ENCODE measurements at places on chromosomes 5 and 9.

DNA sequence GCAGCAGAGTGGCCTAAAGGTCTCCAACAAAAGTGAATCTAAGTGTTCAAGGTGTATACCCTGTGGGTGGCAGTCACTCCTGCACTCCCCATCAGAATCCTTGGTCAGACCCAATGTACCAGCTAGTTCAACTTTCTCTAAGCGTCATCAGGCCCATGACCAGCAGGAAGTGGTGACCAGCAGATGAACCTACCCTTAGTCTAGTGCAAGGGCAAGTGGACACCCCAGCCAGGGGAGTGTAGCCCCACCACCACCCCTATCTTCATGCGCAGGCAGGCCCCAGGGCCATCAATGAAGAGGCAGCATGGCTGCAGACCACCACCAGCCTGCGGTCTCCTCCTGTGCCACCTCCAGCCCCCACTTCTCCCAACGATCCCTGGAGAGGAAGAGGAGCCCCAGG, 213.1 kb downstream of the AGTPBP1 start:
- no peak for DNase-seq

- DNase-seq, result no peak
These were observed 316.9 kb downstream of the KCNN2 start for GRCh38 chr5:114678778-114679177.

DNA sequence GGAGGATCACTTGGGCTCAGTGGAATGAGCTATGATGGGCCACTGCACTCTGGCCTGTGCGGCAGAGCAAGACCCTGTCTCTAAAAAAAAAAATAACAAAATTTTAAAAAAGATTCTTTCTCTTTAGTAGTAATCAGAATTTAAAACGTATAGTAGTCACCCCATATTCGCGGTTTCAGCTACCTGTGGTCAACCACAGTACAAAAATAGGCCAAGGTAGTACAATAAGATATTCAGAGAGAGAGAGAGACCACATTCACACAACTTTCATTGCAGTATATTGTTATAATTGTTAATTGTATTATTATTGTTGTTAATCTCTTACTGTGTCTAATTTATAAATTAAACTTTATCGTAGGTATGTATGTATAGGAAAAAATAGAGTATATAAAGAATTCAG, 18.7 kb downstream of the INIP start:
- DNase-seq, result no peak

GRCh38 chr9:37031902-37032301, 2.2 kb downstream of the PAX5 start:
- DNase-seq, result no peak

DNA sequence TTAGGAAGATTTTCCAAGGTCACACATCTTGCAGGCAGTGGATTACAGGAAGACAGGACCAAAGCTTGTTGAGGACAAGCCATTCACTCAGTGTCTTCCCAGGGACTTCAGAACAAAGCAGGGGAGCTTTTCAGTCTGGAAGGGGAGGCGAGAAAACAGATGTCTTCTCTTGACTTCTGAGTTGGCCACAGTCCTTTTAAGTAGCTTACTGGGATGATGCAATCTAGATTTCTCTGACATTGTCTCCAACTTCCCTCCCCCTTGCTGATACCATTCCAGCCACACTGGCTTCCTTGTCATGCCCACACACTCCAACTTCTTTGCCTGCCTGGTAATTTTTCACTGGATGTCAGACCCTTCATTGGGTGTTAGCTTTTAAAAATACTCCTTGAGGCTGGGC, 174.2 kb upstream of the TBC1D2 start:
- DNase-seq, result peak; percentile 16

- no peak for DNase-seq
These were observed 8.9 kb upstream of the RXRA start for GRCh38 chr9:134317400-134317789.

DNA sequence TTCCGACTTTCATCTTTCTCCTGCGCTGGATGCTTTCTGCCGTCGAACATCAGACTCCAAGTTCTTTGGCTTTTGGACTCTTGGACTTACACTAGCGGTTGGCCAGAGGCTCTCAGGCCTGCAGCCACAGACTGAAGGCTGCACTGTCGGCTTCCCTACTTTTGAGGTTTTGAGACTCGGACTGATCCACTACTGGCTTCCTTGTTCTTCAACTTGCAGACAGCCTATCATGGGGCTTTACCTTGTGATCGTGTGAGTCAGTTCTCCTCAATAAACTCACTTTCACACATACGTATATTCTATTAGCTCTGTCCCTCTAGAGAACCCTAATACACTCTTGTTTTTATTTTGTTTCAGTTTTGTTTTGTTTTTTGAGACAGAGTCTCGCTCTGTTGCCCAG, 10.3 kb downstream of the FKBP15 start:
- DNase-seq, result no peak

DNA sequence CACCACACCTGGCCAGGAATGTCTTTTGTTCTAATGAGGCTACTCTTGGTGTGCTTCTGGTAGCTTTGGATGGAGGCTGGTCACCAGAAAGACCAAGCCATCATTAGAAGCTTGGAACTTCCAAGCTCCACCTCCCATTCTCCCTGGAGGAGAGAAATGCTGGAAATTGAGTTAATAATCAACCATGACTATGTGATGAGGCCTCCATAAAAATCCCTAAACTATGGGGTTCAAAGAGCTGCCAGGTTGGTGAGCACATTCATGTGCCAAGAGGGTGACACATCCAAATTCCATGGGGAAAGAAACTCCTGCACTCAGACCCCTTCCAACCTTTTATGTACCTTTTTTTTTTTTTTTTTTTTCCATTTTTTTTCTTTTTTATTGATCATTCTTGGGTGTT, 105.5 kb upstream of the SPATA31C2 start:
- DNase-seq, result no peak

DNA sequence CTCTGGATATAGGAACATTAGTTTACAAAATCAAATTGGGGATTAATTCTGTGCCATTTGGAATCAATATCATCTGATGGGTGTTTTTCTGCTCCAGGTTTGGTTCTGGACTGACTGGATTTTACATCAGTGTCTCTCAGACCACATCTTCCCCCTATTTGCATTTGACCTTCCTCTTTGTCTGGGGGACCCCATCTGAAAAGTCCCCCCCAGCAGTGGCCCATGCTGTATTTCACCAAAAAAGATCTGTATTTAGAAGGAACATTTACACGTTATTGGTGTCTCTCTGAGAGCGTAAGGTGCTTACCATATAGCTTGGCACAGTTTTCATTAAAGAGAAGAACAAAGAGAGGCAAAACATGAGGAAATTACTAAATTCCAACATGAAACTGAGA, 215.6 kb upstream of the CLINT1 start:
- DNase-seq, result no peak

DNA sequence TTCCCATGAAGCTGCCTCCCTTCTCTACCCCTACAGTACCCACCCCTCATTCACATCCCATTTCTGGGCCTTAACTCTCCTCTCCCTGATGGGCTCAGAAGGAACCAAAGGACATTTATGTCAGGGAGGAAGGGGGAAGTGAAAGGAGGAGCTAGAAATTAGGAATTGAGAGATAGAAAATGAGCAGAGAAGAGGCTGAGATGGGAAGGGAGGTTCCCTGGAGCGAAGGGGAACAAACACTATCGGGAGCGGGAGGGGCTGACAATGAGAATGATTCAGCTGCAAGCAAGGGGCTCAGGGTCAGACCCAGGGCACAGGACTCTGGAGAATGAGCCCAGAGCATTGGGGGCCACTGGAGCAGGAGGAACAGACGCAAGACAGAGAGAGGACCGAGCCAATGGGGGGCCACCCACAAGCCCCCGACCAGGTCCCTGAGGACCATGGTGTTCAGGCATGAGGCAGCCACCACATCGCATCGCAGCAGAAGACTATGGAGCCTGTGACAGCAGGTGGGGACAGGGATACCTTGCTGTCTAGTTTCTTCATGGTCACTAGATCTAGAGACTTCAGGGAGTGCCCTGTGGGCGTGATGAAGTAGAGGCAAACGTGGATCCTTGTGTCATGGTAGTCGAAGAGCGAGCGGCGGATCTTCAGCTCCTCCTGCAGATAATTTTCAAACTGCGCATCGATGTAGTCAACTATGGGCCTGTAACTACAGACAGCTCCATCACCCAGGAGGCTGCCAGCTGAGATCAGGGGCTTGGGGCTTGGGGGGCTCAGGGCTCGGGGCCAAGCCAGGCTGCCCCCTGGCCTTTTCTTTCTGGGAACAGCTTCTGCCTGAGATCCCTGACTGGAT, 13.6 kb downstream of the SEPTIN8 start:
- DNase-seq, result no peak

DNA sequence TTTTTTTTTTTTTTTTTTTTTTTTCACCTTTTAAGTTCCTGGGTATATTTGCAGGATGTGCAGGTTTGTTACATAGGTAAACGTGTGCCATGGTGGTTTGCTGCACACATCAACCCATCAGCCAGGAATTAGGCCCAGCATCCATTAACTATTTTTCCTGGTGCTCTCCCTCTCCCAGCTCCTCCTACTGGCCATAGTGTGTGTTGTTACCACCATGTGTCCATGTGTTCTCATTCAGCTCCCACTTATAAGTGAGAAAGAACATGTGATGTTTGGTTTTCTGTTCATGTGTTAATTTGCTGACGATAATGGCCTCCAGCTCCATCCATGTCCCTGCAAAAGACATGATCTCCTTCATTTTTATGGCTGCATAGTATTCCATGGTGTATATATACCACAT, 350.5 kb downstream of the MAN2A1 start:
- no peak for DNase-seq

GRCh38 chr5:119276978-119277377, 78.8 kb upstream of the TNFAIP8 start:
- no peak for DNase-seq

- DNase-seq, result no peak
These were observed 38.1 kb downstream of the CRHBP start for GRCh38 chr5:76990899-76991459.

- no peak for DNase-seq
These were observed 52.7 kb upstream of the LARP1 start for GRCh38 chr5:154702477-154702876.

Data from AG04450 (cell line).